ENCODE measurements at places on chromosomes 3 and 15.

GRCh38 chr3:132553826-132554225 is 43.2 kb upstream of the ACKR4 start:
- DNase-seq, result no peak

DNA sequence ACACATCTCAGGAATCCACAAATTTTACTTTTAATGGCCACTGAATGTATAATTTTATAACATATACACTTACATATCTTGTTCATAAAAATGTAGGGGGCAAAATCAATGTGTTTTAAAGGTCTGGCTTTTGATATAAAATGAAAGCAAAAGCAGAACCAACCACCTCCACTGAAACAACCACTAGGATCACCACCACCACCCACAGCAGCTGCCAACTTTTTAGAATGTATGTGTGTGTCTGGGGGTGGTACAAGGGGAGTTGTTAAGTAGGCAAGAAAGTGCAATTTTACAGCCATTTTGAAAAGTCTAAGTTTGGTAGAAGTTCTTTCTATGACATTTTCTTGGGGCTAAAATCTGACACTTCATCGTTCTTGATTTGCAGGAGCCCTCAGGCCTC is 44.0 kb downstream of the OTOL1 start:
- DNase-seq, result no peak

GRCh38 chr3:136283627-136284026 is 33.5 kb downstream of the PCCB start:
- DNase-seq, result no peak

DNA sequence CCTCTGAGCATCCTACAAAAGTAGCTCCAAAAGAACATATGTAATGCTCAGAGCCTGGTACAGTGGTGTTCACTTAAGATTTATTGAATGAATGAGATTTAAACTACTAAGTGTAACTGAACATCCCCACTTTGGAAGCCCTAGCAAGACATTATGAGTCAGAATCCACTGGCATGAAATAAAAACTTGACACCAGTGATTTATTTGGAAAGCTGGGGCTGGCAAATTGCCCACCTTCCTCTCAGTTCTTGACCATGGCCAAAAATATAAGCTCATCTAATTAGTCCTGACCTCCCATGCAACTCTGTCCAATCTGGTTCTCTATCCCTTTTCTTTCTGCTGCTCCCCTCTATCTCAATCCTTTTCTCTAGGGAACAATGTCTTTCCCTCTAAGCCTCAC is 418.0 kb downstream of the PLCL2 start:
- no peak for DNase-seq

GRCh38 chr15:88648357-88649214 is 9.8 kb downstream of the ISG20 start:
- no peak for DNase-seq
